ENCODE measurements at places on chromosomes 11 and 22.

GRCh38 chr22:42376711-42377554, 55.3 kb downstream of the NFAM1 start:
- DNase-seq, result no peak

GRCh38 chr11:79201677-79202347, 239.0 kb downstream of the TENM4 start:
- DNase-seq, result no peak

DNA sequence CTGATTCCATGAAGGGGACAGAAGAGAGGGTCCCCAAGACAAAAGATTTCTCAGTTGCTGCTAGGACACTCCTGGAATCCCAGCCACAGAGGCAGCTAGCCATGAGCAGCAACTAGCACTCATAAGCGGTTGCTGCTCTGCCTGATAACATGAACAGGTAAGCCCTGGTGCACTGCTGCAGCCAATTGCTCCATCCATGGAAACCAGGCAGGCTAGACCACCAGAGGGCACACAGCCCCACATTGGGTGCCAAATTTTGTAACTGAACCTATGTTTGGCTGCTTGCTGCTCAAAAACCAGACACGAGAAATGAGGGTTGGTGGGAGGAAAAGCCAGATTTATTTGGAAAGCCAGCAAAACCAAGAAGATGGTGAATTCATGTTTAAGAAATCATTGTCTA, 21.9 kb upstream of the QSER1 start:
- no peak for DNase-seq

DNA sequence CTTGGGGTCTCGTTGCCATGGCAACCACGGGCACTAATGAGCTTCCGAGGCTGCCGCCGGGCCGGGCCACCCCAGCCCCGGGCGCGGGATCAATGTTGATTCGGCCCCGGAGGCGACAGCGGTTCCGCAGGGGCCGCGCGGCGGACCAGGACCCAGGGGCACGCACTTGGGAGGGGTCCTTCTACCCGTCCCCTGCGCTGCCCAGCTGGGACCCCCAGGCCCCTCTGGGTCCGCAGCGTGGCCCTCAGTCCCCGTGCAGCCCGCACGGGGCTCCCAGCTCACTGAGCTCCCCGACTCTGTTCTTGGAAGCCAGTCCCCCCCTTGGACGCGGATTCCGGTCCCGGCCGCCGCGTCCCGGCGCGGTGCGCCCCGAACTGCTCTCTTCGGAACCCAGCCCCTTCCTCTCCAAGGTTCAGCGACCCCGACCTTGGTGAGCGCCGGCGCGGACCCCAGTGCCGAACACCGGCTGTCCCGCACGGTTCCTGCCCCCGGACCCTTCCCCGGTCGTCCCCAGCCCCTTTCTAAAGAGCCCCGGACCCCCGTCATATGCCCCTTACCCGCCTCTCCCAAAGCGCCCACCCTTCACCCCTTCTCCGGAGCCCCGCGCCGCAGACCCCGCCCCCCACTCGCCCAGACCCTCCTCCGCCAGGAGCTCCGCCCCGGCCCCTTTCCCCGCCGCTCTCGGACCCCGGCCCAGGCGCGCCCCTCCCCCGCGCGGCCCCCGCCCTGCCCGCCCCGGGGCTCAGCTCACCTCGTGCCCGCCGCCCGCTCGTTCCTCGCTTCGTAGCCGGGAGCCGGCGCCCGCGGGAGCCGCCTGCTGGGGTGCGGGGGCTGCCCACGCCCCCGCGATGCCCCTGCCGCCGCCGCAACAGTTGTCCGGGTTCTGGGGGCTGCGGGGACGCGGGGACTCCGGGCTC, 18.3 kb upstream of the SHISAL1 start:
- no peak for DNase-seq

DNA sequence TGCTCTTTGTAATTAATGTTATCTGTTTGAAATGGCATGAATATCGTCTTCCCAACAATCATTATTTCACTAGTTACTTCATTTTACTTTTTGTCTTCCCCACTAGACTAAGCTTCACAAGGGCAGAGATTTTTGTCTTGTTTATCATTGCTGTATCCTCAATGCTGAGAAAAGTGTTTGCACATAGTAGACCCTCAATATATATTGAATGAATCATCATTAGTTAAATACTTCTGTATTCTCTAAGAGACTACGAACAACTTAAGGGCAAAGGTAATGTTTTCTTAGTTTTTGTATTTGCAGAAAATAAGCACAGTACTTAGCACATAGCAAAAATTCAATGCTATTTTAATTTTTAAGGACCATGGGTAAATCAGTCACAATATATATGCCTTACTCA, 95.9 kb downstream of the CCDC73 start:
- DNase-seq, result no peak
